Chondrocyte (in vitro differentiated cells): ENCODE measurements at places on chromosomes 6 and 20. TPM values are rescaled to one million over a fixed set of nuclear protein-coding genes. Genes with fewer than 3 reads are reported as not detected.

TAGAP gene
- total RNA-seq = not detected in 3 replicates

SRMS gene
- not detected in 3 replicates for total RNA-seq

KHDC1L gene
- total RNA-seq = not detected in 3 replicates

DNA sequence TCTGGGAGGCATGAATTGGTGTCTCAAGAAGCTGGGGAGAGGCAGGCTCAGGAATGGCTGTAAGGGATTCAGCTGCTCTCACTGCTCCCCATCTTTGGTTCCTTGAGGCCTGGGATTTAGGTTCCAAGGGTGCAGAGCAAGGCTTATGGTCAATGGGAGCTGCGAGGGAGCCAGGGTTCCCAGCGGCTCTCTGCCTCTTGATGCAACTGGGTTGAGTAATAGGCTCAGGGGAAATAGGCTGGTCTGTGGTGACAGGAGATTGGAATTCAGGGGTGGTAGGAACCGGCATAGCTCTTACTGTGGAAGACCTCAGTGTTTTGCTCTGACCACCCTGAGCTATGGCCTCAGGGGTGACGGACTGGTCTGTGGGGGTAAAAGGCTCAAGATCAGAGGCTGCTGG, 13.0 kb upstream of the NRM start:
- no peaks in the 10 kb centered on the region for H3K27me3 ChIP-seq
- peaks cover 32% of the 10 kb centered on the region for H3K36me3 ChIP-seq
- DNase-seq = peak; percentile 28
- no peak overlapping the region for H3K4me3 ChIP-seq
- H3K4me1 ChIP-seq = peaks cover 15% of the 10 kb centered on the region

- H3K27ac ChIP-seq = peak overlapping the region; percentile 75
- H3K4me3 ChIP-seq = no peak overlapping the region
- DNase-seq = no peak
- H3K27me3 ChIP-seq = no peaks in the 10 kb centered on the region
- H3K36me3 ChIP-seq = no peaks in the 10 kb centered on the region
- peaks cover 40% of the 10 kb centered on the region for H3K4me1 ChIP-seq
Measured at GRCh38 chr20:32354592-32355416, 3.3 kb upstream of the ASXL1 start.
